ENCODE measurements at places on chromosomes 4 and X. TPM values are rescaled to one million over a fixed set of nuclear protein-coding genes. Genes with fewer than 3 reads are reported as not detected.

The VCX3B gene
- total RNA-seq, result not detected

The CITED1 gene
- 0.23 TPM for total RNA-seq

The KIAA1210 gene
- total RNA-seq, result not detected

The UVSSA gene
- 8.6 TPM for total RNA-seq

The COL4A6 gene
- total RNA-seq, result 17.7 TPM

The CLDN22 gene
- total RNA-seq, result not detected

The ALB gene
- not detected for total RNA-seq

The DMRTC1 gene
- not detected for total RNA-seq

The CYBB gene
- not detected for total RNA-seq

The KCNE5 gene
- 0.55 TPM for total RNA-seq

The MRPL1 gene
- 24.8 TPM for total RNA-seq

The WAS gene
- 0.30 TPM for total RNA-seq

The PLXNA3 gene
- 29.4 TPM for total RNA-seq

The SPANXC gene
- not detected for total RNA-seq

The FNIP2 gene
- total RNA-seq, result 27.1 TPM

The MAMLD1 gene
- 1.2 TPM for total RNA-seq

The SMR3B gene
- total RNA-seq, result not detected

The DGAT2L6 gene
- not detected for total RNA-seq

The FRMD7 gene
- total RNA-seq, result 0.05 TPM

The AKAP4 gene
- not detected for total RNA-seq

The GPR50 gene
- total RNA-seq, result not detected

The SPANXN3 gene
- total RNA-seq, result not detected

The HOPX gene
- total RNA-seq, result 0.14 TPM

The SMIM31 gene
- total RNA-seq, result not detected

The POU3F4 gene
- not detected for total RNA-seq

The ZCCHC18 gene
- 0.30 TPM for total RNA-seq

The PIGA gene
- total RNA-seq, result 9.5 TPM

The CCKAR gene
- total RNA-seq, result 0.30 TPM

The PABPC5 gene
- 0.46 TPM for total RNA-seq

The XAGE1A gene
- not detected for total RNA-seq

The SMIM43 gene
- total RNA-seq, result 1.2 TPM

The USP46 gene
- total RNA-seq, result 32.5 TPM

The KCND1 gene
- total RNA-seq, result 0.89 TPM

The CTSO gene
- total RNA-seq, result 15.6 TPM

The DRD5 gene
- total RNA-seq, result not detected

The TCEAL3 gene
- total RNA-seq, result 15.8 TPM

The HSFX3 gene
- total RNA-seq, result not detected

The NXF2B gene
- not detected for total RNA-seq

The LANCL3 gene
- 0.83 TPM for total RNA-seq

The PRRG3 gene
- not detected for total RNA-seq

The GPRIN3 gene
- 0.30 TPM for total RNA-seq

The NWD2 gene
- not detected for total RNA-seq

The CXorf49 gene
- total RNA-seq, result not detected

The CLCN4 gene
- 1.6 TPM for total RNA-seq

The GK2 gene
- total RNA-seq, result not detected

The FAM47E gene
- 0.59 TPM for total RNA-seq

The FAM241A gene
- total RNA-seq, result 0.59 TPM

The TLR3 gene
- total RNA-seq, result 2.1 TPM

The MAGEA1 gene
- not detected for total RNA-seq

The FGD1 gene
- total RNA-seq, result 9.5 TPM
